ENCODE measurements at places on chromosomes 16 and 17.
A peak's percentile ranks its signal among the peaks of the same experiment; 100 is the strongest.

- H3K27ac ChIP-seq: peak overlapping the region; percentile 89
- peak; percentile 98 for DNase-seq
- no peaks in the 10 kb centered on the region for H3K27me3 ChIP-seq
- no peaks in the 10 kb centered on the region for H3K36me3 ChIP-seq
- H3K4me1 ChIP-seq: peaks cover 18% of the 10 kb centered on the region
Observed at GRCh38 chr17:65785109-65785508, 223.7 kb upstream of the AXIN2 start.

- peaks cover 4% of the 10 kb centered on the region for H3K36me3 ChIP-seq
- H3K27me3 ChIP-seq: peaks cover 5% of the 10 kb centered on the region
- H3K4me3 ChIP-seq: no peak overlapping the region
- no peak for DNase-seq
Observed at GRCh38 chr17:6453279-6454024, 9.2 kb downstream of the PIMREG start.

DNA sequence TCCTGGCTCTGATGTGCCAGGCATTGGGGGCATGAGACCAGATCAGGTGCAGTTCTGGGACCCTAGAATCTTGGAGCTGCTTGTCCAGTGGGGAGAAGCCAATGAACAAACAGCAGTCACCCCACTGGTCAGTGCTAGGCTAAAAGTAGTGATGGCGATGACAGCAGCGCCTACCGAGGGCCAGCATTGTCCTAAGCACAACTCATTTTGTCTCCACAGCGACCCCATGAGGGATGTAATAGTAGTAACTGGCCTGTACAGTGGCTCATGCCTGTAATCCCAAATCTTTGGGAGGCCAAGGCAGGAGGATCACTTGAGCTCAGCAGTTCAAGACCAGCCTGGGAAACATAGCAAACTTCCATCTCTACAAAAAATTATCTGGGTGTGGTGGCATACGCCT, 6.2 kb downstream of the SMCR8 start:
- H3K36me3 ChIP-seq: peaks cover 16% of the 10 kb centered on the region
- DNase-seq: no peak
- no peaks in the 10 kb centered on the region for H3K27me3 ChIP-seq
- H3K27ac ChIP-seq: no peak overlapping the region
- H3K4me3 ChIP-seq: no peak overlapping the region

DNA sequence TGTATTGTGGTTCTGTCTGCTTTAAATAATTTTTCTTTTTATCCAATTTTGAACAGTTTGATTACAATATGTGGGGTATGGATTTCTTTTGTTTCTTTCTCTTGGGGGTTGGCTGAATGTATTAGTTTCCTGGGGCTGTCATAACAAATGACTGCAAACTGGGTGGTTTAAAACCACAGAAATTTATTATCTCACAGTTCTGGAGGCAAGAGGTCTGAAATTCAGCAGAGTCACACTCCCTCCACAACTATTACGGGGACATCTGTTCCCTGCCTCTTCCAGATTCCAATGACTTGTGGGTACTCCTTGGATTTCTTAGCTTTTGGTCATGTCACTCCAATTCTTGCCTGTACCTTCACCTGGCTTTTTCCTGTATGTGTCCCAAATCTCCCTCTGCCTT, 23.7 kb downstream of the COX11 start:
- DNase-seq: peak; percentile 67
- peaks cover 15% of the 10 kb centered on the region for H3K27me3 ChIP-seq
- H3K36me3 ChIP-seq: no peaks in the 10 kb centered on the region
- H3K4me3 ChIP-seq: no peak overlapping the region
- H3K4me1 ChIP-seq: peaks cover 20% of the 10 kb centered on the region
- H3K27ac ChIP-seq: no peak overlapping the region

- H3K4me3 ChIP-seq: no peak overlapping the region
- H3K4me1 ChIP-seq: no peaks in the 10 kb centered on the region
- H3K36me3 ChIP-seq: no peaks in the 10 kb centered on the region
- no peaks in the 10 kb centered on the region for H3K27me3 ChIP-seq
Observed at GRCh38 chr16:88888461-88889387, 22.3 kb upstream of the PABPN1L start.

- no peak overlapping the region for H3K4me3 ChIP-seq
- no peaks in the 10 kb centered on the region for H3K4me1 ChIP-seq
Observed at GRCh38 chr17:74579900-74580299, 12.2 kb downstream of the CD300LD start.

DNA sequence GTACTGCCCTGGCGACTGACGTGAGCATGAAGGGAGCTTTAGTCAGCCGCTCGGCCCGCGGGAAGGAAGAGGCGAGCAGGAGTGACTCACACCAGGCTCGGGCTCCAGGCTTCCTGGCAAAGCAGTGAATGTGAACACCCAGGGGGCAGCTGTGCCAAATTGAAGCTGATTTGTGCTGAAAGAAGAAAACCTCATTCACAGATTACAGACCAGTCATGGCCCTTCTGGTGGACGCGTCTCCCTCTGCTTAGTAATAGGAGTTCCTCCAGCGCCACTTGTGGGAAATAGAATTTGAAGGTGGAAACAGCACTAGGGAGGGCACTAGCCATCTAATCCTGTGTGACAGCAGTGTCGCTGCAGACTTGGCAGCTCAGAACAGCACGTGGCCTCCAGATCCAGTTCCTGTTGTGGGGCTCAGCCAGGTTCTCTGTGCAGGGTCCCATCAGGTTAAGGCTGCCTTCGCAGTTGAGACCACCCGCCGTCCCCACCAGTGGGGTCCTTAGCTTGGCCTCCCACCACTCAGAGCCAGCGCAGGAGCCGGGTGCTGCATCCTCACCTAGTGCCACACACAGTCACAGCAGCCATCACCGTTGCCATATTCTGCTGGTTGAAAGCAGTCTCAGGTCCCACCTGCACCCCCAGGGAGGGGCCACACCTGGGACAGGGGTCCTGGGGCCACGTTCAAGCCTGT, 164.5 kb upstream of the CHMP6 start:
- peak overlapping the region; percentile 75 for H3K27ac ChIP-seq
- no peaks in the 10 kb centered on the region for H3K36me3 ChIP-seq

DNA sequence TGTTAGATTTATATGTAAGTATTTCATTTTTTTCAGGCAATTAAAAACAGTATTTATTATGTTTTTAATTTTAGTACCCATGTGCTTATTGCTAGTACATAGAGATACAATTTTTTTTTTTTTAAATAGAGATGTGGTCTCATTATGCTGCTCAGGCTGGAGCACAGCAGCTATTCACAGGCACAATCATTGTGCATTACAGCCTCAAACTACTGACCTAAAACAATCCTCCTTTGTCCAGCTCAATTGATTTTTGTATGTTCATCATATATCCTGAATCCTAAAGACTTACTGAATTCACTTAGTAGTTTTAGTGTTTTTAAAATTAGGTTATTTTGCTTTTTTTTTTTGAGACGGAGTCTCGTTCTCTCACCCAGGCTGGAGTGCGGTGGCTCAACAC, 26.3 kb downstream of the SPECC1 start:
- no peak overlapping the region for H3K27ac ChIP-seq
- H3K4me1 ChIP-seq: no peaks in the 10 kb centered on the region
- no peaks in the 10 kb centered on the region for H3K27me3 ChIP-seq
- no peak overlapping the region for H3K4me3 ChIP-seq

DNA sequence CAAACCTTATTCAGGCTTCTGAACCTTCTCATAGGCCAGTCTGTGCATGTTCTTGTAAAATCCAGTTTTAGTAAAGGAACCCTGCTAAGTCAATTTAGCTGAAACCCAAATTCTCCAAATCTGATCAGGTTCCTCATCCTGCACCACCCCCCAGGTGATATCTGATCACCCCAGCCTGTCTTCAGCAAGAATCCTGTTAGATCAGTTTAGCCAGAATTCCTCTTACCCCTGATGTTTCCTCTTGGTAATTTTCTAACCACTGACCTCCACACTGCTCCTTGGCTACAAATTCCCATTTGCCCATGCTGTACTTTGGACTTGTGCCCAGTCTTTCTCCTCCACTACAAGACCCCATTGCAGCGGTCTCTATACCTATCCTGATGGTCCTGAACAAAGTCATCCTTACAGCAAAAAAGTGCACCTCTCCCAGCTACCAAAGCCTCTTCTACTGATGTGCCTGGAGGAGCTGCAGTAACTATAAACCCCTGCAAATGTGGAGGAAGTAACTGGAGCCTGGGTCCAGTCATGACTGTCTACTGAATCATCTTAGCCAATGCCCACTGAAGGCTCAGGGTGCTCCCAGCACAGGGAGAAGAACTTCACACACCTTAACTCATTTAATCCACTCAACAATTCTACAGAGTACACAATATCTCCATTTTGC, 23.8 kb downstream of the TEX14 start:
- H3K27me3 ChIP-seq: no peaks in the 10 kb centered on the region
- no peak for DNase-seq
- no peaks in the 10 kb centered on the region for H3K36me3 ChIP-seq
- no peak overlapping the region for H3K4me3 ChIP-seq

GRCh38 chr16:912684-913613, 57.8 kb downstream of the LMF1 start:
- no peaks in the 10 kb centered on the region for H3K27me3 ChIP-seq
- no peak overlapping the region for H3K4me3 ChIP-seq
- no peak overlapping the region for H3K27ac ChIP-seq
- peaks cover 6% of the 10 kb centered on the region for H3K4me1 ChIP-seq

GRCh38 chr16:25109643-25110042, 1.9 kb upstream of the LCMT1 start:
- peak; percentile 90 for DNase-seq
- H3K4me1 ChIP-seq: peaks cover 28% of the 10 kb centered on the region
- H3K27ac ChIP-seq: peak overlapping the region; percentile 85

DNA sequence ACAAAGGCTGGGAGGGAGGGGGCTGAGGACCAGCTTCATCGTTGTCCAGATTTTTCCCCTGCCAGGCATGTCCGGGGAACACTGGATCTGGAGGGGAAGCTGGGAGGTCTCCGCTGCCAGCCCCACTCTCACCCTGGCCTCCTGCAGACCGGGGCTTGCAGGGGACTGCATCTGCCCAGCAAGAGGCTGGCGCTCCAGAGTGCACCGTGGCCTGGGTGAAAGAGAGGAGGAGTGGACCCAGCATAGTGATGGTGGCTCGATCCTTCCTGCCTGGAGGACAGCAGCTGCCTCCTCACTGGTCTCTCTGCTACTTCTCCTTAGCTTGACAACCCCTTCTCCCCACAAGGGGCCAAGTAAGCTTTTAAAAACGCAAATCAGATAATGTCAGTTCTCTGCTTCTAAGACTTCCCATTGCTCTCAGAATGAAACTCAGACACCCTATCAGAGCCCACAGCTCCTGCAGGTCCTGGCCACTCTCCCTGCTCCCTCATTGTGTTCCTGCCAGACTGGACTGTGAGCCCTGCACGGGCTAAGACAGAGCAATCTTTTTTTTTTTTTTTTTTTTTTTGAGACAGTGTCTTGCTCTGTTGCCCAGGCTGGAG, 15.0 kb downstream of the CPNE2 start:
- H3K4me3 ChIP-seq: no peak overlapping the region
- H3K4me1 ChIP-seq: peaks cover 2% of the 10 kb centered on the region
- no peaks in the 10 kb centered on the region for H3K36me3 ChIP-seq

DNA sequence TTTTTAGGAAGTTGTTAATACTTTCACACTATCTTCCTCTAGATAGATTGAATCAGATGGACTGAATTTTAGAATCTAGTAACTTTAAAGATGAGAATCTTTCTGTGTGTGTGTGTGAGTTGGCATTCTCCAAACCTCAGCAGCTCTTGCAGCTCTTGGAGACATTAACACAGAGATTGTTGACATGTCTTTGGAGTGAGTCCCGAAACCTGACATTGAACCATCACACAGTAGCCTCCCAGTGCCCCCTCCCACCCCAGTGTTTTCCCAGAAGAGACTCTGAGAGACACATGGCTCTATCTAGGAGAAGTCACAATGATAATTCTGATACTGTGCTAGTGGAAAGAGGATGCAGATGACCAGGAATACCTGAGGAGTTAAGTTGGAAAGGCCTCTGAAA, 103.9 kb downstream of the CNTNAP4 start:
- H3K27ac ChIP-seq: no peak overlapping the region
- H3K36me3 ChIP-seq: no peaks in the 10 kb centered on the region
- DNase-seq: no peak
- no peak overlapping the region for H3K4me3 ChIP-seq
- H3K4me1 ChIP-seq: no peaks in the 10 kb centered on the region

DNA sequence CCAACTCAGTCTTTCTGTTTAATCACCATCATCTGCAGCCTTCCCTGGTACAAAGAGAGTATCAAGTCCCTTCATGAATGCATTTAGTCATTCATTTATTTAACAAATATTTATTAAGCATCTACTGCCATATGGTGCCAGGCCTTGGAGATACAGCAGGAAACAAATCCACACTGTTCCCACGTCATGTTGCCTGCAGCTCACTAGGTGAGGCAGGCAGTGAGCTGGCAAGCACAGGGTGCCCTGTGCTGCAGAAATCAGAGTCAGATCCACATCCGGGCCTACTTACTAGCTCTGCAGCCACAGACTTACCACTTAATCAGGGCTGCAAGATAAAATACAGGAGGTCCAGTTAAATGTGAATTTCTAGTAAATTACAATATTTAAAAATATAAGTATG, 38.5 kb upstream of the CES5A start:
- H3K4me3 ChIP-seq: no peak overlapping the region
- H3K27me3 ChIP-seq: no peaks in the 10 kb centered on the region
- H3K4me1 ChIP-seq: no peaks in the 10 kb centered on the region
- DNase-seq: no peak

DNA sequence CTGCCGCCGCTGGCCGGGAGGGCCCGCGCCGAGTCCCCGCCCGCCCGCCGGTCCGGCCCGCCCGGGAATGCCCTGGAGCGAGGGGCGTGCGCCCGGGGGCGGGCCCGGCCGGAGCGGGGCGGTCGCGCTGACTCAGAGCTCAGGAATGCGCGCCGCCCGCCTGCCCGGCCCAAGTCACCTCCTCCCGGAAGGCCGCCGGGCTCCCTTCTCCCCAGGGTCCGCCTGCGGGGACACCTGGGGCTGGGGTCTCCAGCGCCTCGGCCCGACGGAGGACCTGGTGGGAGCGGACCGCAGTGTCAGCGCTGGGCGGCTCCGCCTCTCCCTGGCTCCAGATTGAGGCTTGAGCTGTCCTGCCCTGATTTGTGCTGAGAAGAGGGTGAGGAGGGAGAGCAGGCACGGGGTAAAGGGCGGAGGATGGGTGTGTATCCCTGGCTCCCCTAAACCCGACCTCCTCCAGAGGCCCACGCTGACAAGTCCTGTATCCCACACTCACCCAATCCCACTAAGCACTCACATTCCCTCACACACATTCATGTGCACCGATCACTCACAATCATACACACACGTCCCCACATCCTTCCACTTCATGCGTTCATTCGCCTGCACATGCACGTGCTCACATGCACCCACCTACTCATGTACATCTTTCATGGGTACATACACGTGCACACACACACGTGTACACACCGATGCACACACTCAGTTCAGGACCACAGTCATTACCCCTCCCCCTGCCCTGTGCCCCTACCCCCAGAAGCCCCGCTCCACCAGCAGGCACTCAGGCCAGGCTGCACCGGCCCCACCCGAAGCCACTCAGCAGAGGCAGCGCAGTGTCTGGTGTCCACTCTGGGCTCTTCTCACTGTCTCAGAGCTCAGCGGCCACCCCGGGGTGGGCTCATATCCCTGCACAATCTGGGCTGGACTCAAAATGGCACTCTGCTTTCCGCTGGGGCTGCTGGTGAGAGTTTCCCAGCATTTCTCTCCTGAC, at the start of gene RHBDF1:
Gene RHBDF1, minus strand, starts transcription at position 71 of the 988 bp plus-strand sequence. CDS start 7,616 bp downstream, outside the sequence.
- peak within 1 kb of the TSS; percentile 81 for H3K4me3 ChIP-seq
- H3K4me1 ChIP-seq: peaks cover 60% of the 10 kb centered on the region
- no peak for DNase-seq
- H3K27me3 ChIP-seq: no peaks in the 10 kb centered on the region
- H3K27ac ChIP-seq: peak within 1 kb of the TSS; percentile 54

All from astrocyte (in vitro differentiated cells and primary cell).